ENCODE measurements at places on chromosomes 12 and 14.
A peak's percentile ranks its signal among the peaks of the same experiment; 100 is the strongest.

DNA sequence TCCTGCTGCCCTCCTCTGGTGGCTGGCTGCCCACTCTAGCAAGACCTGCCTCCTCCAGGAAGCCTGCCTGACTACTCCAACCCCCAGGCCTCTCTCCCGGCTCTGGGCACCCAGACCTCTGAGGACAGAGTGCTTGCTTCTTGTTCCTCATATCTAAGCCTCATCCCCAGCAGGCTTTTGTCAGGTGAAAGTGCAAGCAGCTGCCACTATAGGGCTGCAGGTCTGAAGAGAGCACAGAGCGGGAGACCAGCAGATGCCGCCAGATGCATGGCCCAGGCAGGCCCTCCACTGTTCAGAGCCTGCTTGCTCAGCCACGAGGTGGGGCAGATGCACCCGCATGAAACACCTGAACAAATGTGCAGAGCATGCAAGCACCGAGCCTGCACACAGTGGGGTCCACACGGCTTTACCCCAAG, 73.0 kb downstream of the SERPINA3 start:
- DNase-seq: no peak

- DNase-seq: no peak
Observed at GRCh38 chr12:42030588-42030987, 114.1 kb downstream of the GXYLT1 start.

DNA sequence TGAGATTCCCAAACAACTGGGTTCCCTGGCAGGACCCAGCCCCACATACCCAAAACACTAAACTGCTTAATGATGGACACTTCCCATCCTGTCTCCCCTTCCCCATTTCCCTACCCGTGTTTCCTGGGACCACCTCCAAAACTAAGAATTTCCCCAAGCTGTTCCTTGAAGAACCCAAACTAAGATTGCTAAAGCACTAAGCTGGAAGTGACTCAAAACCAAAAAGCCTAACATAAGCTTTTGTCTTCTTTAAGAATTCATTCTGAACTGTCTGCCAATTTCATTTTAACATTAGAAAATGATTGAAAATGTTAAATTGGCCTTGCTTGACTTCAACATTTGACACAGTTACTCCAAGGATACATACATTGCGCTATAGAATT, 29.5 kb upstream of the STAB2 start:
- DNase-seq: no peak

DNA sequence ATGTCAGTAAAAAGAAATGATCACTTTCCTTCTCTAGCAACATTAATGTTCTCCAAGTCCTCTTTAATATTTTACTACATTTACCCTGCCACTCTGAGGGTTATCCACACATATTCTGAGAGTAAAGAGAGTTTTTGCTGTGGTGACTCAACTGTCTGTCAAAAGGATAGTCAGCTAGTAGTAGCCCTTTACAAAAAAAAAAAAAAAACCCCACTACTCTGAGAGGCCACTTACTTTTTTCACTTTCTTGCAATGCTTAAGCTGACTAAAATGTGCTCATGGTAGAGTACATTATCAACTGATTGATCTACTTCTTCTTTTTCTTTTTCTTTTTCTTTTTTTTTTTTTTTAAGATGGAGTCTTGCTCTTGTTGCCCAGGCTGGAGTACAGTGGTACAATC, 27.6 kb upstream of the PPM1A start:
- DNase-seq: no peak

- no peak for DNase-seq
Observed at GRCh38 chr14:38931969-38932652, 170.9 kb downstream of the SEC23A start.

DNA sequence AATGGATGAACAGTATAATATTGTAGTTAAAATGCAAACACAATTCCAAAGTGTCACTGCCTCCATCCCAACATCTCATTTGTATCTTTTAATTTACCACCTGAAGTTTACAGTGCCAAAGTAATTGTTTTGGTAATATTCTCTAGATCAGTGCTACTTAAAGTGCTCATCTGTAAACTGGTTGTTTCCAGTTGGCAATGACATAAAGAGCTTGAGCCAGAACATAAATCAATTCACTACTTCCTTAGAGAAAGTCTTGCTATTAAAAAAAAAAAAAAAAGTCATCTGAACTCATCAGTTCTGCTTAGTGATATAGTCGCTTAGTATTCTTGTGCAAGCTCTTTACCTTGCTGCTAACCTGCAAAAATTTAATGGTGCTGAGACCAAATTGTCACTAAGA, 16.4 kb downstream of the PLCZ1 start:
- no peak for DNase-seq

DNA sequence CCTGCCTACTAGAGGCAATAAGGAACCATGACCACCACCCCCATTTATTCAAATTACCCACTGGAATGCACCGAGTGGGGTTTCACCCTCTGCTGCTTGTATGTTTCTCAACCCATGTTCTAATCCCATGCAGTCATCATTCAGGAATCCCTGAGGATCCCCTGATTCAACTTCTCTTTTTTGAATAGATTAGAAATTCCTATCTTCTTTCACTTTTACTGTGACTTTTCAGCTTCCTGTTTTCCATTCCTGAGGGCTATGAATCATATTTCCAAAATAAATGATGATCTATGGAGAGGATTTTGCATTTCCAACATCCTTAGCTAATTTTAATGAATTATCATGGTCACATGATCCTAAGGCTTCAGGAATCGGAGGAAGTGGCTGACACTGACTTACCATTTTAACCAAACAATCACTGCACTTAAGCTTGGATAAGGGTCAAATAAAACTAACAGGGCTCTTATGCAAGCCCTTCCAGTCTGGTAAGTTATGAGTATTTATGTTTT, 19.4 kb upstream of the P2RX4 start:
- peak; percentile 91 for DNase-seq

DNA sequence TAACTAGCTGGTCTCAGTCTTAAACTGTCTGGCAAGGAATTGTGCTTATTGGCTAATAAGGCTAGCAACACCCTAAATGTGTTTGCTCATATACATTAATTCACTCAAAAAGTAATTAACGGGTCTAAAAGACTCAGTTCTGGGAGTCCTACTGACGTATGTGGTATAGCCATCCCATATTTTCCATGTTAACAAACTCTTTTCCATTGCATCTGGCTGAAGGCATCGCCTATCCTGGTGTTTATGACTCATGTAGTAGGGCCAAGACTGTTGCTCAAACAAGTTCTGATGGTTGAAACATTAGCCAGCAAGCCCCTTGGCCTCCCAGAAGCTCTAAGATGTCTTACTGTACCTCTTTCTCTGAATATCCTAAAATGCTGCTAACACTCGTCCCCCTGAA, 98.5 kb downstream of the PHLDA1 start:
- DNase-seq: no peak

GRCh38 chr14:63045612-63046320, 508 bp upstream of the KCNH5 start:
- DNase-seq: no peak

Measured in HS-27A (cell line).